CD4-positive, alpha-beta T cell treated with Interleukin-10 for 1 hour (primary cell): ENCODE measurements at places on chromosomes 11 and 22.

DNA sequence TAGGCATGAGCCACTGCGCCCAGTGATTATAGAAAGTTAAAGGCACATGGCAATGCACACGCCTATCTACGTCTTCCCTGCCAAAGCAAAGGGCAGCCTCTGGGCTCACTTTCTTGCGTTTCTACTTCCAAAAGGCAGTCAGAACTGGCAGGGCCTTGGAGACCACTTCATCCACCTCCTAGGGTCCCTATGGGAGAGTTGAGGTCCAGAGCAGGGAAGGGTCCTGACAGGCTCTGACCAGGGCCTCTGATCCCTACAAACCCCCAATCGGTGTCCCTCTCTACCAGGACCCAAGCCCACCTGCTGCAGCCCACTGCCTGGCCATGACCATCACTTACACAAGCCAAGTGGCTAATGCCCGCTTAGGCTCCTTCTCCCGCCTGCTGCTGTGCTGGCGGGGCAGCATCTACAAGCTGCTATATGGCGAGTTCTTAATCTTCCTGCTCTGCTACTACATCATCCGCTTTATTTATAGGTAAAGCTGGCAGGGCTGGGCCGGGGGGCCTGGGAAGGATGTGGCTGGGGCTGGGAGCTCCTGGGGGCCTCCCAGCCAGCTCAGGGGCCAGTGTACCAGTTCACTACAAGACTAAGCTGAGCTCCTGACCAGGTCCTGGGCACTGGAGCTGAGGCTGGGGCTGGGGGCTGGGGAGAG lies 1.5 kb downstream of the BEST1 start:
- DNase-seq = no peak

DNA sequence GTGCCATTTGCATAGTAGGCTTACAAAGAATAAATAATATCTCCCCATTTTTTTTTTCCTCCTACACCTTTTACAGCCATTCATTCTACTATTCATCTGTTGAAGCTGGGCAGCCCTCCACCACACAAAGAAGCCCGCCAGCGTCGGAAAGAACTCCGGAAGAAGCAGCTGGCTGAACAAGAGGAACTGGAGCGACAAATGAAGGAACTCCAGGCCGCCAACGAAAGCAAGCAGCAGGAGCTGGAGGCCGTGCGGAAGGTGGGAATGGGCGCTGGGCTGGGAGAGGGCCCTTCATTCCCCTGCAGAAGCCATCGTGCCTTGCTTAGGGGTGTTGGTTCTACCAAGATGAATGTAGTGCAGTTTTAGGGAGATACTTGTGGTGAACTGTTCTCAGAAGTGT lies 68.6 kb downstream of the SWAP70 start:
- no peak for DNase-seq

DNA sequence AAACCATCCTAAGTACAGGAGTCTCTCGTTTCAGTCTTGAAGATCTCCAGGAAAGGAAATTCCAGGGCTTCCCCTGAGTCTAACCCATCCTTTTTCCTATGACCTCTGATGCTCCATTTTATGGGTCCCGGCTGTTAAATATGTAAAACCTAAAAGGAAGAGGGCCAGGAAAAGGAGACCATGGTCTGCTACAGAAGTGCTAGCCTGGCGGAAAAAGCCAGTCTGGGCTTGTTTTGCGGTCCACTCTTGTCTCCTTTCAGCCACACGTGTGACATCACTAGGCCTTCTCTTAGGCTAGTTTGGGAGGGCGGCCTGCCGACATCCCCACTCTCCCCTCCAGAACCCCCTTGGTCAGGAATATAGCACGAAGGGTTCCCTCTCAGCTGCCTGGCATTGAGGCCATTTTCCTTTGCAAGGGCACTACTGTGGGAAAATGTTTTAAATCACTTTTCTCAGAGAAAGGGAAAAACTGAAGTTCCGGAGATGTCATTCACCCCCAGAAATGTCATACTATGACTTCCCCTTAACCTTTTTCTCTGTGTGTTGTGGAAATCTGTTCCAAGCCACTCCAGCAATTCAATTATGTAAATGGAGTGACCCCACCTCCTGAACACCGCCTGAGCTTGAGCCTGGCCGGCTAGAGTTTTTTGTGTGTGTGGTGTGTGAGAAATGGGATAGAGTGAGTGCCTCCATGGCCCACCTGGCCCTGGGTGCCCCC lies 86.9 kb downstream of the UBASH3B start:
- no peak for DNase-seq

DNA sequence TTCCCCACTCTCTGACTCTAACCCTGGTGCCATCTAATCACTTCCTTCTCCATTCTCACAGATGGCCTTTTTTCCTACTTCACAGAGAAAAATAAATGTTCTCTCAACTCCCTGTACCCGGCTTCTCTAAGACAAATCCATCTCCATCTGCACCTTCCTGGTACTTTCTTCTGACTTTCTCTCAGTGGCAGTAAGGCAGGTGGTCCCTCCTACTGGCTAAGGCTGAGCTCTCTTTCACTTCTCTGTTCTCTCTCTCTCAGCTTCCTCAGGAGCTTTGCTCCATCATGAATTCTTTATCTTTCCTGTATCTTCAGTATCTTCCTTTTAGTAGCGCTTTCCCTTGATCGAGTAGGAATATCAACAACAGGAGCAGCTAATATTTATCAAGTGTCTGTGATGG lies 421.6 kb downstream of the TMEM135 start:
- no peak for DNase-seq

GRCh38 chr11:36164506-36165250 lies 124.5 kb downstream of the COMMD9 start:
- DNase-seq = no peak

- DNase-seq = no peak
Observed at GRCh38 chr11:106241601-106242257, 164.3 kb downstream of the AASDHPPT start.

DNA sequence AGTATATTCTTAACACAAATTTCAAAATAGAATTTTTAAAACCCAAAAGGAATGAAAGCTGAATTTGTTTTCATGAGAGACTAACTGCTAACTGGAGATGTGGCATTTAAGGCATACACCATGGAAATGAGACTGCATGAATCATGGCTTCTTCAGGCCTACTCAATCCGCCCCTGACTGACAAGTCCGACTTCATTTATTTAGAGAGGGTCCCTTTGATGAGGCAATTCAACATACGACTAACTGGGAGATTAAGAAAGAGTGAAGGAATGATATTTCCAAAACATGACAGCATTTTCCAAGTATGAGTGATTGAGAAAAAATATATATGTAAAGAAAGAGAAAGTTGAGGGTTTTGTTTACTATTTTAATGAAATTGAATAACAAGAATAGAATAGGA lies 720.1 kb downstream of the DLG2 start:
- DNase-seq = no peak

DNA sequence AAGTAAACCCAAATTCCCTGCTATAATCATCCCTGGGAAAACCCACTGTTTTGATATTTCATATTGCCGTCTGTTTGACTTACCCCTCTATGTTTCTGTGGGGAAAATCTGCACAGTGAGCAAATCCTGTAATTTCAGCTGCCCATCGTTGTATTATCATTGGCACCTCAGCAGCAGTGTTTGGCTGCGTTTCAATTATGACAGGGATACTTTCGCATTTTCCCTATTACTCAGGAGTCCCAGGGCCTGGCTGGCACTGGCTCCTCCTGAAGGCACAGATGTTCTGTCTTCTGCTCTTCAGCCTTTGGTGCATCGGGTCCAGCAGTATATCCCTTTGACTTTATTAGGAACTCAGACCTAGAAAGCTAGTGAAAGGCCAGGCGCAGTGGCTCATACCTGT lies 12.2 kb upstream of the MMP12 start:
- no peak for DNase-seq

DNA sequence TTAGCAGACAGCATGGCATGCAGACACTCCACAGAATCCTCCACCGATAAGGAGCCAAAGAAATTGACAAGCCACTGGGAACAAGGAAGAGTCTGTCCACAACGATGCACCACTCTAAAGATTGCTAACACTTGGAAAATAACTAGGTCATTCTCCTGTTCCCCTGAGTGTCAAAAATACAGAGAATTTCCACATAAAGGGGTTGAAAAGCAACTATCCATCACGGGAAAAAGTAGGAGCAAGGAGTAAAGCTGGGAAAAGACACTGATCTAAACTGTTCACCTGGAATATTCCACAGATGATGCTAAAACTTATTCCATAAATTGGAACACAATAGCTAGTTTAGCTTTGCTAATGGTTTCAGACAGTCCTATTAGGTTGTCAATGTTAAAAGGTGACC lies 47.0 kb upstream of the SLC25A1 start:
- no peak for DNase-seq

DNA sequence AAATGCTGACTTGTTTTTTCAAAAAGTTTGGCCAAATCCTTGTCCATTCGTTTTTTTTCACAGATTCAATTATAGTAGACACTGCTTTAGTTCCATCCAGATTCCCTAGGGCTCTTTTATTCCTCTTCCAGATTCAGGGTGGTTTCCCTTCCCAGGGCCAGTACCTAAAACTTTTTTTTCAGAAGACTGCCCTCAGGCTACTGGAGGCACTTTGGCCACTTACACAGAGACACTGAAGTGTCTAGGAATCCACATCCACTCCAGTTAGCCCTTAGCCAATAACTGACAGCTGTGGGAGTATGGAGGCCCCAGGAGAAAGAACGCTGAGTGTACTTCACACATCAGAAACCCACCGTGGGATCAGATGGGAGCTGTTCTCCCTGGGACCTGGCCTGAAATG lies 77.3 kb downstream of the CCDC34 start:
- DNase-seq = no peak

GRCh38 chr11:27100534-27100933 lies 59.9 kb downstream of the BBOX1 start:
- DNase-seq = no peak

- DNase-seq = no peak
Observed at GRCh38 chr11:94884376-94884775, 89.0 kb downstream of the CWC15 start.

DNA sequence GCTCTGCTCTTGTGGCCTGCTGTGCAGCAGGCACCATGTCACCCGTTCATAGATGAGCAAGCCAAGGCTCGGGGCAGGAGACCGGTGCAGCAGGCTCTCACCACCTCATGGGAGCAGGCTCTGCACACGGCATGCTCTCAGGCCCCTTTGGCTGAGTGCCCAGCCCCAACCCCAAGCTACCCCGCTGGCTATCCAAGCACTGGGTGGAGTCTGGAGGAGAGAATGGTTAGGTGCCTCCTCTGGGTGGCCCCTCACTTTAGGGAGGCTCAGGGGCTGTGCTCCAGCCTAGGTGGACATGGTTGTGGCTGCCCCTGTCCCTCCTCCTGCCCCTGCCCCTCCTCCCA lies 199.9 kb downstream of the IGLL1 start:
- DNase-seq = no peak

GRCh38 chr11:124612045-124612444 lies 817 bp downstream of the PANX3 start:
- no peak for DNase-seq

DNA sequence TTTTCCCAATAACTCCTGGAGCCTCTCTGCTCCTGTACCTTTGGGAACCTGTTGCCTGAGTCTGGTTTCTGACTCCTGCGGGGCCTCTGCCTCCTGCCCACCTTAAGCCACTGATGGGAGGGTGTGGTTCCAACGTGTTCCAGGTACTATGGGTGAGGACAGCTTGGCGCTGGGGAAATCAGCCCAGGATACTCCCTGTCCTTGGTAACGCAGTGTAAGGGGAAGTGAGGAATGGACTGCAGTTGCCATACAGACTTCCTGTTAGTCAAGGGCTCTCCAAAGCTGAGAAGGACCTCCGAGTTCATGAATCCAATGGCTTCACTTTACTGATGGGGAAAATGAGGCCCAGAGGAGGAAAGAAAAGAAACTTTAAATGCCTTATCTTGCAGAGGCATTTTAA lies 1.2 kb upstream of the MARK2 start:
- DNase-seq = no peak
